ENCODE measurements at places on chromosomes 6 and 20.

GRCh38 chr6:149086363-149086762 lies 231.1 kb upstream of the TAB2 start:
- no peak for DNase-seq

DNA sequence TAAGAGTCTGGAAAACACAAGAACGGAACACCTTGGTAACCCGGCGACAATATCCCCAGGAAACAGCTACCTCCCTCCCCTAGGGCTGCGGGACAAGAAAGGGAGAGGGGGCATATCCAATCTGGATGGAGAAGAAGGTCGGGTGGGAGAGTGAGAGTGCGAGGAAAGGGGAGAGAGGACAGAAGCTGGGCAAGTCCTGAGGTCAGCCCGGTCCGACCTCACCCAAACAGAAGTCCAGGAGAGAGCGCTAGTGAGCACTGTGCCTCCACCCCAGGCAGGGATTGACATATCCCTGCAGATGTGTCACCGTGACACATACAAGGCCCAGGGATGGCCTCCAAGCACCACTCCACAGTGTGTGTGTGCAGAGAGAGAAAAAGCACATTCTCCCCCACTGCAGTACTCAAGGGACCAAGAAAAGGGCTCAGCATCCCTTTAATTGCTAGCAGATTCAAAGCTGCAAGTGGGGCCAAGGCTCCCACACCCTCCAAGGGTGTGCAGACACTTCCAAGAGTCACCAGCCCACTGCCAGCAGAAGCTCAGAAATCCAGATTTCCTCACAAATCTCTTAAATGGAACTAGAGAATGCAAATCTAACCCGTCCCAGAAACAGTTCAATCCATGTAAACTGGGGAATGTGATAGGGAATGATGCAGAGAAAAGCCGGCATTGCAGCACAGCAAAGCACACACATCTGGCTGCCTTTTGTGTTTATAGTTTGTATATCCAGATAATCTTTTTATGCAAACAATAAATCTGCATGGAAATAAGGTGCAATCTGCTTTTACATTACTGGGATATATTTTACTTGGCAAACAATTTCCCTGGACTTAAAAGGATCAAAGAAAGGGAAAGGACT lies 3.1 kb downstream of the PXDC1 start:
- peak; percentile 47 for DNase-seq

- no peak for DNase-seq
Measured at GRCh38 chr6:20024316-20024673, 187.1 kb downstream of the ID4 start.

GRCh38 chr6:7897461-7898192 lies 13.0 kb downstream of the TXNDC5 start:
- DNase-seq, result no peak

- no peak for DNase-seq
Measured at GRCh38 chr6:26360451-26361416, 4.3 kb upstream of the BTN3A2 start.

GRCh38 chr6:7512320-7512719 lies 29.2 kb upstream of the DSP start:
- DNase-seq, result no peak

DNA sequence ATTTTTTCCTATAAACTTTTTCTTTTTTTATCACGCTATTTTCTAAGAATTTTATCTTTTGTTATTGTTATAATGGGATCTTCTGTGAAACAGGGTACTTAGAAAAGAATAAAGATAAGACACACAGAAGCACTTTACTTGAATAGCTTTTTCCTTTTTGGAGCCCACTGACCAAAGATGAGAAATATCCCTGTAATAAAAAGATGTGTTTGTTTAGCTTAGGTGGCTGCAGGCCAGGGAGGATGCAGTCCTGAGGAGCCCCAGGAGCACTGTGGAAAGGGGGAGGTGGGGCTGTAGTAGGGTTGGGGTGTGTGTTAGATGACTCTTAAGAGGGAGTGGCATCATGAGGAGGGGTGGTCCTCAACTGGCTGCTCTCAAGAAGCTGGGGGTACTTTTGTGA lies 128.6 kb downstream of the ARID1B start:
- no peak for DNase-seq

- peak; percentile 20 for DNase-seq
Measured at GRCh38 chr20:38692436-38693411, 31.6 kb upstream of the SLC32A1 start.

DNA sequence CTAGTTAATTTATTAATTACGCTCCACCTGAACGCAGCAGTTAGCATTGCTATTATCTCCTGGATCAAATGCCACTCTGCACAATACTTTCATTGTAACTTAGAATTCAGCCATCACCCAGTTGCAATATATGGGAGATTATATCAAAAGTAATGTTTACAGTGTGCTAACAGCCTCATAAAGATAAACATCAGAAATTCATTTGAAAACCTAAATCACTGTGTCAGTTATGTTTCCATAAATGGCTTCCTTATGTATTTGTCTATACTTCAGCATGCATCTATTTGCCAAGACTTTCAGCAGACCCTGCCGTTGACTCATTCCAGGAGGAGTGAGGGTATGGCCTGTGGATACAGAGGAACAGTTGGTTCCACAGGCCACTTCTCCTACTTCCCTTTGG lies 300.1 kb downstream of the TFAP2B start:
- no peak for DNase-seq

DNA sequence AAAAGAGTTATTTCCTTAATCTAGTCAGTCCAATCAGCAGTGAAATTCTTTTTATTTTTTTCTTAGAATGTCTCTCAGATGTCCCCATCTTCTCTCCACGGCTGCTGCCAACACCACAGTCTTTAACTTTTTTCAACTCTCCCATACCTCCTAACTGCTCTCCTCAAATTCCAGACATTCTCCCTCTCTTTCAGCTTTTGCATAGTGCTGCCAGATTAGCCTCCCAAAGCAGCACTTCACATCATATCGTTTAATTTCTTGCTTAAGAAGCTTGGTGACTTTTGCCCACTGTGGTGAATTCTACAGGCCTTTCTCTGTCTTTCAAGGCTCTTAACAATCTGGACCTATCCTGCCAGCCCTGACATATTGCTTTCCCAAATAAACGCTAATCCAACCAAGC lies 233.4 kb downstream of the UST start:
- DNase-seq, result no peak

DNA sequence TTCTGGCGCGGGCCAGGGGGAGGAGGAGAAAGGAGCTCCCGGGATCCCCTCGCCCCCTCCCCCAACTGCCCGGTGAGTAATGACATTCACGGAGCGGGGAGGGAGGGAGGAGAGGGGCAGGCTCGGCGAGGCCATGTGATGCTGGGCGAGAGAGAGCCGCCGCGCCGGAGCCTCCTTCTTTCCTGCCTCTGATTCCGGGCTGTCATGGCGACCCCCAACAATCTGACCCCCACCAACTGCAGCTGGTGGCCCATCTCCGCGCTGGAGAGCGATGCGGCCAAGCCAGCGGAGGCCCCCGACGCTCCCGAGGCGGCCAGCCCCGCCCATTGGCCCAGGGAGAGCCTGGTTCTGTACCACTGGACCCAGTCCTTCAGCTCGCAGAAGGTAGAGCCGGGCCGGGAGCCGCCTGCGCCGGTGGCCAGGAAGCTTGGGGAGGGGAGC lies at the start of gene GDAP1L1:
TSS of gene GDAP1L1 (plus strand) at position 178 of the 441 bp plus-strand sequence. CDS start at position 205, 27 bp downstream.
- DNase-seq, result no peak

- no peak for DNase-seq
Measured at GRCh38 chr6:154466139-154466538, 44.3 kb downstream of the CNKSR3 start.

DNA sequence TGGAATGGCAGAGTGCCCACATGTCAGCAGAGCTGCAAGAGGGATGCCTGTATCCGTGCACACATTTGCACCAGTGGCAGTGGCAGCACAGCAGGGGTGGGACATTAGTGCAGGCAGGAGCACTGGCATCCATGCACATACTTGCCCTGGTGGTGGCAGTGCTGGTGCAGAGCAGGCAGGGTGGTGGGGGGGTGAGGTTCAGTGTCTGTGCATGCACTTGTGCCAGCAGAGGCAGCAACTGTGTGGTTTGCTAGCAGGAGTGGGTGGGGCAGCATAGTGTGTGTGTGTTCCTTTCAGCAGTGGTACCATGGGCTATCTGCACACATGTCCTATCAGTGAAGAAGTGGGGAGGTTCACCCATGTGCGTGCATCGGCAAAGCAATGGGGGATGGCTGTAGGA lies 151.6 kb downstream of the EPM2A start:
- no peak for DNase-seq

- no peak for DNase-seq
Measured at GRCh38 chr6:11231564-11232192, 790 bp downstream of the NEDD9 start.

DNA sequence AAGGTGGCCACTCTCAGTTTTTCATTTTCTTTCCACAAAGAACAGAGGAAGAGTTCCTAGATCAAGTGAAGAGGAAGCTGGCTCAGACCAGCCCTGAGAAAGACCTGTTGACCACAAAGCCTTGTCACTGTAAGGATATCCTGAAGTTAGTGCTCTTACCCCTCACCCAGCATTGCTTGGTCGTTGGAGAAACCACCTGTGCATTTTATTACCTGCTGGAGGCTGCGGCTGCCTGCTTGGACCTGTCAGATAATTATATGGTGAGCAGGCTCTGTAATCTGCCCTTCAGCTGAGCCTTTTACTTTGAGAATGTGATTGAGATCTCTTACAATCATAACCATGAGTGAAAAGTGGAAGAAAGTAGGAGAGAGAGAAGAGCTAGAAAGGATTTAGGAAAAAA lies 21.9 kb downstream of the TREML1 start:
- no peak for DNase-seq

DNA sequence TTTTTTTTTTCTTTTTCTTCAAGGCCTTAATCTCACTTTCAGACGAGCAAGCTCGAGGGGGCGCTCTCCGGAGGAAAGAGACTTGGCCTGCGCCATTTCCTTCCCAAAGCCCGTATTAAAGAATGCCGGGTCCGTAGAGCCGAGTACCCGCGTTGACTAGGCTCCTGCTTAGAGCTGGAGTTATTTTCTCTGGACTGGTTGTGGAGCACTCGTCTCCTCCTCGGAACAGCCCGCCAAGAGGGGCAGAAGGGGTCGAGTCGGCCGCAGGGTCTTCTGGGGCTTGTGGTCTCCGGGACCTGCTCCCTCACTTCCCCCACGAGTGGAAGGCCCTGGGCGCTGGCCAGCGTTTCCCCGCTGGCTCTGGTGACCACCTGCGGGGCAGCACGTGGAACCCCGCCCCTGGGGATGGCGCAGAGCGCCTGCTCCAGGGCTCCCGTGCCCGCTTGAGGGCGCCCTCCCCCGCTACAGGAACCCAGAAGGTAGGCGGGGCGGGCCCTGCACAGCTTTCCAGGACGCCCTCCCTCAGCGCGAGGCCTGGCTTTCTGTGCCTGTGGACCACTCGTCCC lies 2.7 kb upstream of the MEI4 start:
- peak; percentile 11 for DNase-seq

GRCh38 chr20:20711413-20711812 lies 1.0 kb downstream of the RALGAPA2 start:
- no peak for DNase-seq

- DNase-seq, result no peak
Measured at GRCh38 chr6:46175446-46175845, 4.7 kb upstream of the ENPP5 start.

GRCh38 chr6:45531999-45532595 lies 154.4 kb upstream of the SUPT3H start:
- no peak for DNase-seq

GRCh38 chr20:62807444-62808210 lies 3.0 kb downstream of the OGFR start:
- DNase-seq, result no peak

DNA sequence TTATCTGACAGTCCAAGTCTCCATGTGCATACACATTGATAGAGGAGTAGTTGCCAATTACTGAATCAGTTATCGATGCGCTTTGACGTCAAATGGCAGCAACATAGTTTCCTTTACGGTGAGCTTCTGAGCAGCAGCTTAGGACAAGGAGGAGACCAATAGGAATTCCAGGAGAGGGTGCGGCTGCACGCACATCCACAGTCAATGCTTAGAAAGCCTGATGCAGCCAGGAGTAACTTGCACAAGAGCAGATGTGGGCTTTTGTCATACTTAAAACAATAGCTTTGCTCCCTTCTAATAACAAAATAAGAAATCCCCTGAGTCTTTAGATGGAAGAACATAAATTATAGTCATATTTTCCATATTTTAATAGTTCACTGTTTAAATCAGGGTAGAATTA lies 442.1 kb downstream of the BCKDHB start:
- no peak for DNase-seq

GRCh38 chr6:12421596-12421995 lies 131.4 kb downstream of the EDN1 start:
- no peak for DNase-seq

DNA sequence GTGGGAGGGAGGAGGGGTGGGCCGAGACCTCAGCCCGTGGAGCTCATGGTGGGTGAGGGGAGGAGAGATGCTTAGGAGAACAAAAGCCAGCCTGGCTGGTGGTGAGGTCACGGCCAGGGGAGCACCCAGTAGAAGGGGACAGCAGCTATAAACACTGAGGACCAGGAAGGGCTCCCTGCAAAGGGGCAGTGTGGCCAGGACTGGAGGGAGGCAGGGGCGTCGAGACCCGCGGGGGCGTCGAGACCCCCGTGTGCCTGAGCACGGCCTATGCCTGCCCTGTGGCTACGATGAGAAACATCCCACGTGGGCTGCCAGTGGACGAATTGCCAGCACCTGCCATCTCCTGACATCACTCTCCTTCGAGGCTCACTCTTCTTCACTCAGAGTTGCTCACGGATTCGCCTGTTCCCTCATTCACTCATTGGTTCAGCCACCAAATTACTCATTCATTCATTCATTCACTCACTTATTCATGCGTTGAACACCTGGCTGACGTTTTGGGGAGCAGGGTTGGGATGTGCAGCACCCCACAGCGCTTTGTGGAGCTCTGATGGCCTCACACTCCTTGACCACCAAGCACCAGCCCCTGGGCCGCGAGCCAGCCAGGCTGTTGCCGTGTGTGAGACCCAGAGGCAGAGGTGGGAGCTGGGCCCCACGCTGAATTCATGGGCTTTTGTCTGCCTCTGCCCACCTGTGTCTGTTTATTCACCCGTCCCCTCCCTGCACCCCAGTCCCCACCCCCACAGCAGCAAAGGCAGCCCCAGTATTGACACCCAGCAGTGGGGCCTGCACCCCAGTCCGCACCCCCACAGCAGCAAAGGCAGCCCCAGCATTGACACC lies 61.2 kb upstream of the BHLHE23 start:
- no peak for DNase-seq

- no peak for DNase-seq
Measured at GRCh38 chr6:159490298-159490937, 202.6 kb downstream of the SOD2 start.

DNA sequence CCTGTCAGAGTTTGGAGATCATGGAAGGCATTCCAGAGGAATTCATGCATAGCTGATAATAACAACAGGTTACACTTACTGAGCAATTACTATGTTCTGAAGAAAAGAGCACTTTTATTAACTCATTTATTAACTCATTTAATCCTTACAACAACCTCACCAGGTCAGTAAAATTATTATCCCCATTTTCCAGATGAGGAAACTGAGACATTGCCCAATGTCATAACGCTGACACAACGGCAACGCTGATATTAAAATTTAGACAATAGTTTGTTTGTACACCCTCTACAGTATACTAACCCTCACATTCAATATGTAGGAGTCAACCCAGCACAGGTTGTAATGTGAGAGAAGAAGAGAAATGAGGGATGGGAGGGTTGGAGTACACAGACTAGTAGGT lies 105.0 kb downstream of the RNGTT start:
- DNase-seq, result no peak

GRCh38 chr6:93685494-93685893 lies 266.1 kb upstream of the EPHA7 start:
- no peak for DNase-seq

- peak; percentile 79 for DNase-seq
Measured at GRCh38 chr20:50992733-50993457, 30.0 kb downstream of the KCNG1 start.
